A549 treated with DMSO at 1 μM for 4 hours (cell line): ENCODE measurements at places on chromosomes 7 and 10. TPM values are rescaled to one million over a fixed set of nuclear protein-coding genes. Genes with fewer than 3 reads are reported as not detected.

SLC26A3 gene
- total RNA-seq: not detected in 5 replicates

NRG3 gene
- total RNA-seq: not detected in 5 replicates

DGKI gene
- total RNA-seq: 0.15 to 0.38 TPM (median 0.30 TPM) in 5 replicates

GPNMB gene
- total RNA-seq: 2.0 to 3.2 TPM (median 2.7 TPM) in 5 replicates

TRPV5 gene
- not detected in 5 replicates for total RNA-seq

MRLN gene
- not detected in 5 replicates for total RNA-seq

BTBD16 gene
- 0.44 to 1.5 TPM (median 0.59 TPM) in 5 replicates for total RNA-seq

PHKG1 gene
- 0.52 to 0.68 TPM (median 0.63 TPM) in 5 replicates for total RNA-seq

PI4K2A gene
- 27.9 to 32.8 TPM (median 31.9 TPM) in 5 replicates for total RNA-seq

SPDYE8 gene
- total RNA-seq: not detected in 5 replicates

GATA3 gene
- 4.8 to 8.2 TPM (median 6.3 TPM) in 5 replicates for total RNA-seq

MACC1 gene
- total RNA-seq: not detected in 5 replicates

NUTM2A gene
- total RNA-seq: 0.05 to 0.19 TPM (median 0.12 TPM) in 4 of 5 replicates, not detected in the other

WNT8B gene
- total RNA-seq: 0.07 TPM in 1 of 5 replicates, not detected in the others

KLHL7 gene
- 17.6 to 27.1 TPM (median 23.5 TPM) in 5 replicates for total RNA-seq

MYH16 gene
- 0.64 to 1.3 TPM (median 0.88 TPM) in 5 replicates for total RNA-seq

ZMIZ2 gene
- total RNA-seq: 24.2 to 40.3 TPM (median 36.7 TPM) in 5 replicates

HMX3 gene
- total RNA-seq: not detected in 5 replicates

SPDYE5 gene
- total RNA-seq: not detected in 5 replicates
